Stimulated activated CD8-positive, alpha-beta memory T cell treated with anti-CD3 and anti-CD28 coated beads, Interleukin-15, amount 100 ng/mL, for 4 hours (primary cell): ENCODE measurements at places on chromosomes 11 and 22.

- DNase-seq = no peak
These were observed 5.4 kb downstream of the MYBPC3 start for GRCh38 chr11:47347137-47347536.

DNA sequence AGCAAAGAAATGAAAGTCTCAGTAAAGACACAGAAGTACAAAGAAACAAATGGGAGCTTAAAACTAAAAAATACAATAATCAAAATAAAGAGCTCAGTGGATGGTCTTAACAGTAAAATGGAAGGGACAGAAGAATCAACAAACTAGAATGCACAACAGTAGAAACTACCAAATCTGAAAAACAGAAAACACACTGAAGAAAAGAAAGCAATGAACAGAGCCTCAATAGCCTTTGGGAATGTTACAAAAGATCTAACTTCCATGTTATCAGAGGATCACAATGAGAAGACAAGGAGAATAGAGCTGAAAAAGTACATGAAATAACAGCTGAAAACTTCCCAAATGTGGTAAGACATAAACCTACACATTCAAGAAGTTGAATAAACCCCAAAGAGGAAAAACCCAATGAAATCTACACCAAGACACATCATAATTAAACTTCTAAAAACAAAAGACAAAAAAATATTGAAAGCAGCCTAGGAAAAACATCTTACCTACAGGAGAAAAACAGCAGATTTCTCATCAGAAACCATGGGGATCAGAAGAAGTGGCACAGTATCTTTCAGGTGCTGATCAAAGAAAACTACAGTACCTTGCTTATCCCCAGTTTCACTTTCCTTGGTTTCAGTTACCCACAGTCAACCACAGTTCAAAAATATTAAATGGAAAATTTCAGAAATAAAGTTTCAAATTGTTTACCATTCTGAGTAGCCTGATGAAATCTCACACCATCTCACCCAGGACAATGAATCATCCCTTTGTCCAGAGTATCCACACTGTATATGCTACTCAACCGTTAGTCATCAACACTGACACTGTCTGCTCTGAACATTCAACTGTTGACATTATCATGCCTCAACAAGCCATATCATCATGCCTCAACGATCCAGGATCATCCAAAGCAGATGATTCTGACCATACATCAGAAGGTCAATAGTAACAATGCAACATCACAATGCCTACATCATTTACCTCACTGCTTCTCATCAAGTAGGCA lies 22.2 kb downstream of the RRAS2 start:
- no peak for DNase-seq

GRCh38 chr22:41818596-41818995 lies 14.3 kb upstream of the SREBF2 start:
- DNase-seq = no peak

GRCh38 chr22:43643387-43643786 lies 168.7 kb downstream of the EFCAB6 start:
- DNase-seq = no peak

DNA sequence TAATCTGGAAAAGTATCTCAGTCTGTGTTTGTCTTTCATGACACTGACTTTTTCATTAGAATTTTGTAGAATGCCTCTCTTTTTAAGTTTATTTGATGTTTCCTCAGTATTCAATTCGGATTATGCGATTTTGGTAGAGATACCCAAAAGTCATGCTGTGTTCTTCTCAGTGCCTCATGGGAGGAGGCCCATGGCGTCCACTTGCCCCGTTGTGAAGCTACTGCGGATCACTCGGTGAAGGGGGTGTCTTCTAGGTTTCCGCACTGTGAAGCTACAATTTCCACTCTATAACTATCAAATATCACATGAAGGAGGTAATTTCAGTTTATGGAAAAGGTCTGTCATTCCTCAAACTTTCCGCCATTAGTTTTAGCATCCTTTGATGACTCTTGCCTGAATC lies 794.0 kb downstream of the TBC1D22A start:
- DNase-seq = no peak

GRCh38 chr11:122633219-122633829 lies 22.2 kb upstream of the UBASH3B start:
- no peak for DNase-seq

DNA sequence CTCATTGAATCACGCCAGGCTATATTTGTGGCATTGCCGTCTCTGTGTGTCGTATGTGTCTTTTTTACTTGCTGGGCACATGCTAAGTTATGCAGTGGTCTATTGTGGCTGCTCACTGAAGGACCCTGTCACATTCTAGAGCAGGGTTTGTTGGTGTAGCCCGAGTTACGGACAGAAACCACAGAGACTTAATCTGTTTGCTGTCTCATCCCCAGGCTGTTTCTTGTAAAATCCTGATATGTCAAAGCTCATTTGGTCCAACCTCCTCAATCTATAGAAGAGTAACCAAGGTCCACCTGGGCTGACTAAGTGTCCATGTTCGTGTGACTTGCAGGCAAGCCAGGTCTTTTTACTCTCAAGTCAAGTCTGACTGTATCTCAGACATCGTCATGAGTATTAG lies 5.0 kb downstream of the DPF2 start:
- no peak for DNase-seq

DNA sequence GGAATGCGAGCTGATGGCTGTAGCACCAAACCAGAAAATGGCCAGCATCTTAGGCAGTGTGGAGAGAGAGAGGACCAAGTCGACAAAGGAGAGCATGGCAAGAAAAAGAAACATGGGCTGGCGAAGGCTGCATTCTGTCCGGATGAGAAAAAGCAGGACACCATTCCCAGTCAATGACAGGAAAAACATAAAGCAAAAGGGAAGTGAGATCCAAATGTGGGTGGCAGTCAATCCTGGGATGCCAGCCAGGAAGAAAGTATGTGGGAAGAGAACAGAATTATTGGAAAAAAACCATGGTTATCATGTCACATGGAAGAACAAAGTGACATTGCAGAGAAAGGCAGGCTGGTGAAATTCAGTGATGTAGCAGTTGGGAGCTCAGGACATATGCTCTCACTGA lies 36.9 kb upstream of the OR56A1 start:
- DNase-seq = no peak

DNA sequence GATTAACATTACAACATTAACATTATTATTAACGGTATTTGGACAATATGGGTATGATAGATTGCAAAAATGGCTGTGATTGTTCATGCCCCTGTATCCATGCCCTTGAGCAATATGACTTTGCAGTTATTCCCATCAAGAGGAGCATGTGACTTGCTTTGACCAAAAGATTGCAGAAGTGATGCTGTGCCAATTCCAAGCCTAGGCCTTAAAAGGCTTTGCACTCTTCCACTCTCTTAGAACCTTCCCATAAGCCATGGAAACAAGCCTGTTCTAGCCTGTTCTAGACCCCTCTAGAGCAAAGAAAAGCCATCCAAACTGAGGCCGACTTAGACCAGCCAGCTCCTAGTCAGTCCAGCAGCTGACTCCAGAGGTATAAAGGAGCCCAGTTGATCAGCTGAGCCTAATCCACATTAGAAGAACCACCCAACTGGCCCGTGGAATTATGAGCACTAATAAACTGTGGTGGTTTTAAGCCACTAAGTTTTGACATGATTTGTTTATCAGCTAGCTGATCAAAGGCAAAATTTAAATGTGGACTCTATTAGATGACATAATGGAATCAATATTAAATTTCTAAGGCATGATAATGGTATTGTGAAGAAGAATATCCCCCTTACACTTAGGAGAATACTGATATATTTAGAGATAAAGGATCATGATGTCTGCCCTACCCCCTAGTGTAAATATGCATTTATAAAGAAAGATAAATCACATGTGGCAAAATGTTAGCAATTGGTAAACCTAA lies 28.6 kb downstream of the RAB30 start:
- no peak for DNase-seq

GRCh38 chr22:37089434-37089833 lies 20.1 kb downstream of the TMPRSS6 start:
- no peak for DNase-seq

- no peak for DNase-seq
These were observed 40.7 kb downstream of the POU2F3 start for GRCh38 chr11:120280600-120281051.

- DNase-seq = no peak
These were observed 54.7 kb upstream of the TCF20 start for GRCh38 chr22:42324990-42325710.

GRCh38 chr11:130849215-130849568 lies 67.1 kb downstream of the SNX19 start:
- DNase-seq = no peak

- DNase-seq = no peak
These were observed 15.3 kb upstream of the TPCN2 start for GRCh38 chr11:69033431-69033830.

GRCh38 chr11:10097615-10098014 lies 196.4 kb downstream of the SBF2 start:
- DNase-seq = no peak

DNA sequence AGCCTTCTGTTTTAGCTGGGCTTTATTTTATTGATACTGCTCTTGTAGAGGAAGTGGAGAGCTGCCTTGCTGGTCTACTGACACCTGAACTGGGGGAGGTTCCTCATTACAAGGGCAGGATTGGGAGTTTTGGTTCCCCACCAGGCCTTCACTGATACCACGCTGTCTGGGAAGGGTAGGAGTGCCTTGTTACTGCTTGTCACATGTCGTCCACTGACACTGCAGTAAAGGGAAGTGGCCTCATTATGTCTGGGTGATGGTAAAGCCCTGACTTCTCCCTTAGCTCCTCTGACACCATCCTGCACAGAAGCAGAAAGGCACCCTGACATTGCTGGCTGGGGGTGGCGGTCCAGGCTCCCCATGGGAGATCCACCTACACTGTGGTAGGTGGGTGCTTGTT lies 38.7 kb upstream of the ELF5 start:
- DNase-seq = no peak

- DNase-seq = no peak
These were observed 5.4 kb upstream of the GAS2L1 start for GRCh38 chr22:29300807-29301601.

GRCh38 chr22:46609175-46609690 lies 11.0 kb upstream of the GRAMD4 start:
- no peak for DNase-seq

GRCh38 chr11:13668102-13668956 lies at the start of gene FAR1:
FAR1 (plus strand) TSS chr11:13668668; CDS start chr11:13694766, 26,098 bp downstream.
- peak; percentile 94 for DNase-seq

- no peak for DNase-seq
These were observed 36.0 kb downstream of the IRAG1 start for GRCh38 chr11:10657308-10658271.

GRCh38 chr11:105220121-105220520 lies 80.6 kb upstream of the CARD18 start:
- DNase-seq = no peak

GRCh38 chr11:107653076-107653475 lies 58.8 kb downstream of the SLN start:
- DNase-seq = no peak

DNA sequence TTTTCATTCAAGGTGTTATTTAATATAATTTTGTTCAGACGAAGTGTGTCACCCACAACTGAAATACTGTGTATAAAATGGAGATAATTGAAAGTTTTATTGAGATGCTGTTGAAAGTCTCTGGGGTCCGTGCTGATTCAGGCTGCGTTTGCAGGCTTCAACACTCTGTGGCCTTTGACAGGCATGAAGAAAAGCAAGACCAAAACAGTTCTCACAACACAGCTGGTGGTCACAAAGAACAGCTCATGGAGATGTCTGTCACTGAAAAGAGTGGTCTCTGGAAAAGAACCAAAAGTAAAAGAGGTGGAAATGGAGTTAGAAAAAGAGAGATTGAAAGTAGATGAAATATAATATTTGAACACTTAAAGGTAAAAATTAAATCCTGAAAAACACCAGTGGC lies 9.8 kb upstream of the MPPED2 start:
- DNase-seq = no peak

- DNase-seq = no peak
These were observed 382.6 kb downstream of the KCNA4 start for GRCh38 chr11:29634244-29634643.

- no peak for DNase-seq
These were observed 16.6 kb upstream of the STK33 start for GRCh38 chr11:8610532-8611116.
